Activated naive CD8-positive, alpha-beta T cell treated with anti-CD3 and anti-CD28 coated beads for 36 hours (primary cell): ENCODE measurements at places on chromosomes 5 and 9.

DNA sequence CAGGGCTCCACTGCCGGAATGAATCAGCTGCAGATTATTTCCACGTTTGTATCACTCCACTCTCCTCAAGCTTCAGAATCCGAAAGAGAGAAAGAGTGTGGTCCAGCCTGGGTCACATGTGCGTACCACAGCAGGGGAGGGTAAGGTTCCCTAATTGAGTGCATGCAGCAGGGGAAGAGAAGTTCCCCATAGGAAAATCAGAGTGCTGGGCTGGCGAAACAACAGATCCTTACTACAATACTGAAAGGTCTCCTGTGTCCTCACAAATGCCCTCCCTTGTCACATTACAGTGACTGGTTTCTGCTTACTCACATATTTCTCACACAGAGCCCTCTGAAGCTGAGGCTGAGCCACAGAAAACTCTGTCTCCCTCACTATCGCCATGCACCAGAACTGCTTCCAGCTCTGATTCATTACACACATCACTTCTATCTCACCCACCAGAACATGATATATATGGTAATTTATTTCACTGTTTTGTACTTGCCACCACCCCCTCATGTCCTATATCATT is 532.2 kb upstream of the TUSC1 start:
- no peaks in the 10 kb centered on the region for H3K36me3 ChIP-seq
- H3K4me3 ChIP-seq: no peak overlapping the region
- H3K27ac ChIP-seq: no peak overlapping the region
- no peaks in the 10 kb centered on the region for H3K4me1 ChIP-seq
- DNase-seq: no peak

DNA sequence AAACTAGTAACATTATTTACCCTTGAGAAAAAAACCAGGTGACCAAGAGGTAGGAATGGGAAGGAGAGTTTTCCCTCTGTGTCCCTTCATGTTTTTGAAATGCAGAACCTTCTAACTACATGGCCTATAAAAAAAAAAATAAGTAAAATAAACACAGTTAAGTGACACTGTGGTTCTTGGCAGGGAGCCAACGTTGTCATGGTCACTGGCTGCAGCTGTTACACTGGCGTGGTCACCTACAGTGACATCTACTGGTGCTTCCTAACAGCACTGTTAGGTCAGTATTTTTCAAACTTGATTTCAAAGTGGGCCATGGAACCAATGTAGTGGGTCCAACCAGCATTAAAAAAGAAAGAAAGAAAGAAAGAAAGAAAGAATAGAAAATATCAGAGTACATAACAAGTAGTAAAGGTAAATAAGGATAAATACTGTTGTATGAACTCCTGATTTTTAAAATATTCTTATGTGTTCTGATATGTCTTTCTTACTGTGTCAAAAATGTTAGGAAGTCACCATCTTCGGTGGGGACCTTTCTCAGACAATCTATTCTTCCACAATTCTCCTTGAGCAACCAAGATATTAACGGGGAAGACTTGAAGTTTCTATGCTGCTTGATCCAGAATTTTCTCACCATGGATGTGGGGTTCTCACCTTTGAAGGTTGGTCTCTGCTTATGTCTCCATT is 59.1 kb upstream of the PJA2 start:
- peaks cover 5% of the 10 kb centered on the region for H3K4me1 ChIP-seq
- H3K27ac ChIP-seq: no peak overlapping the region
- H3K27me3 ChIP-seq: peaks cover 4% of the 10 kb centered on the region

DNA sequence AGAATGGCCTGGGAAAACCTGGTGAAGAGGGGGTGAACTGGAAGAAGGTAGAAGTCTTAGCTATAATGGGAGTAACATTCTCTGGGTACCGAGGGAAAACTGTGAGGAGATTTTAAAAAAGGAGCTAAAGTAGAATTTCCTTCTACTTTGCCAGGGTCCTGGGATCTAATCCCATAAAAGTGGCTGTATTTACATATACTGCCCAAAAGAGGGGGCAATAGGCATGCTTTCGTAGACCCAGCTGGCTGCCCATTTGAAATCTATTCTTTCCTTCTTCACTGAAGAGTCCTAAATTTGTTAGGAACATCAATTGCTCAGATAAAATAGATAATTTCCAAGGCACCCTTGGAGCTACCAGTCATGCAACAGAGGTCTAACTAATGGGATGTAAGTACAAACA is 159.2 kb downstream of the CDC42SE2 start:
- no peak overlapping the region for H3K4me3 ChIP-seq
- H3K27ac ChIP-seq: peak overlapping the region; percentile 65
- no peak for DNase-seq

DNA sequence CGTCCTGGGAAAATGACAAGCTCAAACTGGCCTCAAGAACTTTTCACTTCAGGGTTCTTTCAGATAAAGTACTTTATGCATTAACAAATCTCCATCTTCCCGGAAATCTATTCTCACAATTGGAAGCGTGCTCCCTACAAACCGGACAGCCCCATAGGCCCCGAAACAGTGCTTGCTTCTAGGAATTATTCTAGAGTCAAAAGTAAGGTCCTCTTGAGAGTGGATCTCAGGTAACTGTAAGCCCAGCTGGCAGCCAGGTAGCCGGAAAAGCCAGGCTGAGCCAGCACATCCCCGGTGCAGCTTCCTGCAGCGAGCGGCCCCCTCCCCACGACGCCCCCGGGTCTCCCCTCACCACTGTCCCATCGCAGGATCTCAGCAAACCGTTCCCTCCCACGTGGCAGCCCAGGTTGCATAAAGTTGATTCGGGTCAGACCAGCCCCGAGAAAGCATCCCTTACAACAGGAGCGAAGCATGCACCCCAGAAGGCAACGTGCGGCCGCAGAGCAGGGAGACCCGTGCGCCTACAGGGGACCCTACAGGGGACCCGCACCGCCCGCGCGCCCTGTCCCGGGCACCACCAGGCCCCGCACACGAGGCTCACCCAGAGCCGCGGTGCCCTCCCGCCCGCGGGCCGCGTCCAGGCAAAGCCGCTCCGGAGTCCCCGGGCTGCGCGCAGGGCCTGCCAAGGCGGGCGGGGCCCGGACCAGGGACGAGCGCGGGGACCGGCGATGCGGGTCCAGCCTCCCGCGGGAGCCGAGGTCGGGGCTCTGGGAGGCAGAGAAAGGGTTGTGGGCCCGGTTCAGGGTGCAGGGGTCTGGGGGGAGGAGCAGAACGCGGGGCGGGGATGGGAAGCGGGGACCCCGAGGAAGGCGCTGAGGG is 920 bp downstream of the LPCAT1 start:
- peaks cover 11% of the 10 kb centered on the region for H3K36me3 ChIP-seq
- H3K4me3 ChIP-seq: peak overlapping the region; percentile 88
- peak overlapping the region; percentile 38 for H3K27ac ChIP-seq
- peak; percentile 43 for DNase-seq
- H3K27me3 ChIP-seq: no peaks in the 10 kb centered on the region

GRCh38 chr5:94485067-94485466 is 133.3 kb downstream of the KIAA0825 start:
- H3K4me3 ChIP-seq: no peak overlapping the region
- no peak overlapping the region for H3K27ac ChIP-seq
- H3K27me3 ChIP-seq: no peaks in the 10 kb centered on the region
- H3K4me1 ChIP-seq: no peaks in the 10 kb centered on the region
- no peak for DNase-seq

DNA sequence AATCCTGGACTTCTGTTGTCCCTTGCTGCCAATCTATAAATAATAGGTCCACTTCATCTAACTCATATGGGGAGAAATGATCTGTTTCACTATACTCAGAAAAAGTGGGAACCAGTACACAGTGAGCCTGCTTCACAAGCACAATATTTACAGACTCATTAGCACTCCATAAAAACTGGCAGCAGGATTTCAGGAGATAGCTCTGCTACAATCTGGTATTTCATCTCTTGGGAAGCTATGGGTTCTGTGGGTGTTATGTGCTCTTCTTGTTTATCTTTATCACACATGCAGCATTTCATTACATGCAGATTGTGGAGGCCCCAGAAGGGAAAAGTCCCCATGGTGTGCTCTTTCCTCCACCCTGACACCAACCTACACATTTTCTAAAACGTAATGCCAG is 33.2 kb downstream of the UGT3A2 start:
- H3K27me3 ChIP-seq: no peaks in the 10 kb centered on the region
- no peaks in the 10 kb centered on the region for H3K4me1 ChIP-seq
- no peaks in the 10 kb centered on the region for H3K36me3 ChIP-seq
- H3K27ac ChIP-seq: no peak overlapping the region
- H3K4me3 ChIP-seq: no peak overlapping the region
- no peak for DNase-seq

- no peak overlapping the region for H3K27ac ChIP-seq
- H3K4me1 ChIP-seq: peaks cover 1% of the 10 kb centered on the region
- H3K36me3 ChIP-seq: no peaks in the 10 kb centered on the region
- H3K4me3 ChIP-seq: no peak overlapping the region
These were observed 32.3 kb upstream of the UBTD2 start for GRCh38 chr5:172315587-172316493.
